Kidney (tissue), 22 donors: ENCODE measurements at places on chromosomes 12 and 14. TPM values are rescaled to one million over a fixed set of nuclear protein-coding genes. Genes with fewer than 3 reads are reported as not detected.

FSCB gene
- not detected for polyA plus RNA-seq

NXPH4 gene
- polyA plus RNA-seq: 0.71 TPM

SPIC gene
- not detected for polyA plus RNA-seq

TAS2R46 gene
- not detected for polyA plus RNA-seq

LRIG3 gene
- polyA plus RNA-seq: 4.4 TPM
